Non-pigmented ciliary epithelial cell (primary cell): ENCODE measurements at places on chromosomes 12 and 14.

DNA sequence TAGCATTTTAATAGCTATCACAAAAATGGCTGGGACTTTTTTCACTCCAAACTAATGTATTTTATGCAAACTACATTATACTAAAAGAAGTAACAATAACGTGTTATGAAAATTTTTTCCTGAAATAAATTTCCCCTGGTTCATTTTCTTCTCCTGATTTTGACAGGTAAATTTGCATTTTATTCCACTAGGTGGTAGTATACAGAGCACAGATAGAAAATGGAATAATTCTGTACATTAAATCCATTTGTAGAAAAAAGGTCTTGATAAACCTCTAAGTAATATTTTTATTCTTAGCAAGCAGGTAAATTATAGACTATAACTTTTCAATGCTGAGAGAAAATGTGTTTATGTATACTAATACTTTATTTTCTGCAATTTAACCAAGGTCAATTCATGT, 96.5 kb downstream of the BCAT1 start:
- DNase-seq, result no peak

GRCh38 chr14:78282437-78282836, 112.3 kb downstream of the NRXN3 start:
- no peak for DNase-seq

DNA sequence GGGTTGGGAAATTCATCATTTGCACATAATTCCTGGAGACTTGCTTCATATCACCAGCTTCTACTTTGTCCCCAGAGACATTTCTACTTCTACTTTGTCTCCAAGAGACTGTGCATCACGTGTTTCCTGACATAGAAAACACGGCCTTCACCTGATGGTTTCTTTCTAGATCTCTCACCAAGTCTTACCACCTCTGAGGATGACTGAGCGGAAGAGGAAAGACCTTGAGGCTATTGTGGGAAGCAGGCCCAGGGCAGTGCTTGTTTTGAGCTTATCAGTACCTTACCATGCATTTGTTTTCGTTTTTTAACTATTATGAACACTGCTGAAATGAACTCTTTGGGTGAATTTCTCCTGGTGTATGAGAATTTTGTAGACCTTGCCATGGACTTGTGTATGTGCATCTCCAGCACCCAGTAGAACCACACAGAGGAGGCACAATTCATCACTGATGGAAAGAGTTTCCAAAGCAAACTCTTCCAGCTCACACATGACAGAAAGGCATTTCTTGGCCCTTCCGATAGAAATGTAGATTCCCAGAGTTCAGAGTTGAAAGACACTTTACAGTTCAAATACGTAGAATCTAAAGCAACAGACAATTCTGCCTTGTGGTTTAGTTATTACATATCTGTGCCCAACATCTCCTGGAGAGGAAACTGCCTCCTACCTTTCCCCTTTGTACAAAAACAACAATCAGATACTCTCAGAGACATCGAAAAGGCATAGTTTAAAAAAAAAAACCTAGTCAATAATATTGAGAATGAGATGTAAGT, 434.7 kb downstream of the FUT8 start:
- DNase-seq, result no peak

DNA sequence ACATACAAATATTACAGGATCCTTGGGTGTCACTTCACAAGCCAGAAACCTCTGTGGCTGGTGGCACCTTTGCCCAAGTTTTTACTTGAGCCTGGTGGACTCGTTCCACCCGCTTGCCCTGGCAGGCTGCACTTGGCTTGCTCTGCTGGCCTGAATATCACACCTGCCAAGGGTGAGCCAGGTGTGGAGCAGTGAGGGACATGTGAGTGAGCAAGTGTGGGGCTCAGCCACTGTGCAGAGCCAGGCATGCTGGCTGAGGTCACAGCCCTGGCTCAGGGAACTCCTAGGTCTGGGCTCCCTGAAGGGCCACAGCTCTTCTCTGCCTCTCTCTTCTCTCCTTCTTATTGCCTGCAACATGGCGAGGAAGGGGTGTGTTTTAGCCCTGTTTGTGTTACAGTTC, 82.0 kb downstream of the SLC16A7 start:
- DNase-seq, result no peak

DNA sequence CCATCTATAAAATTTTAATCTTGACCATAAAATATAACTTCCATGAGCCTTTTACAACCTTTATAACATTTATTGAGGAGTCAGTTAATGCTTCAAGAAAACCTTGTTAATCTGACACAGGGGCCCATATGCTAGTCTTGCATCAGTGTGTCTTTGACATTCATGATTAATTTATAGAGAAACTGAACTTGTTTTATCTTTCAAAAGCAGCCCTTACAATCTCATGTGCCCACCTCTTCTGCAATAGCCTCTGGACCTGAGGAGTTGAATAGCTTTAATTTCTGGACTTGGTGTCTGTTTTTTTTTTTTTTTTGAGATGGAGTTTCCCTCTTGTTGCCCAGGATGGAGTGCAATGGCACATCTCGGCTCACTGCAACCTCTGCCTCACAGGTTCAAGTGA, 8.6 kb upstream of the LPCAT3 start:
- no peak for DNase-seq

- no peak for DNase-seq
These were observed 594.7 kb downstream of the CCER1 start for GRCh38 chr12:90360300-90360699.

DNA sequence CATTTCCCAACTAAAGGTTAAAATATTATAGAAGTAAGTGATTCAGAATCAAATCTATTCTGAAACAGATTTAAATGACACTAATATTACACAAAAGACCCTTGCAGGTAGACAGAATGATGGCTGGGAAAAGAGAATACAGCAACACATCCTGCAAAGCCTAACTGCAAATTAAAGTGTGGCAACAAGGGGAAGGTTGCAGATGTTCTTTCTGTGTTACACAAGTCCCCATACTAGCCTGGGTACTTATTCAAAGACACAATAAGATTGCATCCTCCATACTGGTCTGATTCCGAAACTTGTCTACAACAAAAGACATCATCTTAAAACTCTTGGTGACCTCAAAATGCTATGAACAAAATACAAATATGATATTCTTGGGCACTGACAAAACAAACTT, 50.5 kb downstream of the R3HDM2 start:
- DNase-seq, result no peak

DNA sequence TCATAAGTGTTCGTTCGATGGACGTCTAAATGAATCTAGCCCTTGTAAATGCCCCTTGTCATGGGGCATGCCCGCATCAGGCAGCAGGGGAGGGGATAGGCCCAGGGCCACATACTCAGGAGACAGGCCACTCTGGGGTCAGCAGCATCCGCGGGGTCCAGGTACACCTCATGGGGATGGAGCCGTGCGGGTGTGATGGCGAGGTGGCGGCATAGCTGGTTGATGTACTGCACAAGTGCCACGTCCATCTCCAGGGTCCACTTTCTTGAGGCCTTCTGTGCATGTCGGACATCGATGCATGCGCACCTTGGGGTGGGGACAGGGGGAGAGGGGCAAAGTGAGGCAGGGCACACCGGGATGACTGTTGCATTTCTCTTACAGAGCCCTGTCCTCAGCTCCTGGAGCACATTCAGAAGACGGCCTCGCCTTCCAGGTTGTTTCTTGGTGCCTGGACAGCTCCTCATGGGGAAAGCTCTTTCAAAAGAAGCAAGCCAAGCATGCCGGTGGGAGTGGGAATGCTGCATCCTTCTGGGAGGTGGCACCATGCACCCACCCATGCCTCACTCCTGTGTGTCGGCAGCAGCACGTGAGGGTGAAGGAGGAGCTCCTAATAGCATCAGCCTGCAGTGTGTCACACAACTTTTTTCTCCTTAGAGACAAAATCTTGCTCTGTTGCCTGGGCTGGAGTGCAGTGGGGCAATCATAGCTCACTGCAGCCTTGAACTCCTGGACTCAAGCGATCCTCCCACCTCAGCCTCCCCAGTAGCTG, 47.4 kb downstream of the TRAFD1 start:
- no peak for DNase-seq

GRCh38 chr14:99132821-99133635, 139.0 kb downstream of the BCL11B start:
- DNase-seq, result no peak

GRCh38 chr14:25007832-25008231, 42.1 kb downstream of the STXBP6 start:
- no peak for DNase-seq

DNA sequence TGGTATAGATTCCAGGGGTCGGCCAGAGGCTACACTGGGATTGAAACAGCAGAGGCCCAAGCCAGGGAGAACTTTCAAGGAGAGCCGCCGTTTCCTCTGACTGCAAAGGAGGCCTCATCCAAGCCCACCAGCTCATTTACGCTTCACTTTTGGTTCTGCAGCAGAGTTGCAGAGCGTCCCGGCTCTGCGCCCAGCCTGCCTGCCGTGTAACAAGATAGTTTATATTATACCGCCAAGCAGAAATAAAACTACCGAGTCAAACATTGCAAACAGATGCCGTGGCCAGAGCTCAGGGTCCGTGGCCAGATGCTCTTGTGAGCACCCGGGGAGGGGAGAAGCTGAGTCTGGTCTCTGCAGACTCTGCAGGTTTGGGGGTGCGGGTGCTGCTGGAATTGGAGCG, 60.7 kb upstream of the TBX3 start:
- DNase-seq, result no peak

DNA sequence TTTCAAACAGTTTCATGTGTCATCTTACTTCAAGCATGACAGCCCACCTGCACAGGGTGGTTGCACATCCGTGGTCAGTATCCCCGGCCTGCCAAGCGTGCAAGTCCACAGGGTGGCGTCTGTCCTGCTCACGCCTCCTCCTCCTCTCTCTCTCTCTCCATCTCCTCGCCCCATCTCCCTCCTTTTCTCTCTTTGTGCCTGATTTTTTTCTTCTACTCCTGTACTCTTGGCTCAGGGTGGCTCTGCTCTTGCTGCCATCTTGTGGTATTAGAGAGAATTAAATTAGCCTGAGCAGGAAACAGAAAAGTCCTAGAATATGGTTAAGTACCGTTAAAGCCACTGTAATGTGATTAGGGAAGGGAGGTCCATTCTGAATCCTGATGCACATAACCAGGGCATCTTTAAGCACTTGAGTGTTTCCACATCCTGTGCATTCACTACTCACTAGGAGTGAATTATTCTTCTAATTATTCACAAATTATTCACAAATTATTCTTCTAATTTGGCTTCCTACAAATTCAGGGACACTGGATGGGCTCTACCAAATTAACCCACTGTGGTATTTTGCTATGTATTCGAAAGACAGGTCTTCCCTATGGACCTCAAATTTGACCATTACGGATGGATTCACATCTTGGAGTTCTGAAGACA, 25.5 kb upstream of the DTX1 start:
- peak; percentile 24 for DNase-seq

DNA sequence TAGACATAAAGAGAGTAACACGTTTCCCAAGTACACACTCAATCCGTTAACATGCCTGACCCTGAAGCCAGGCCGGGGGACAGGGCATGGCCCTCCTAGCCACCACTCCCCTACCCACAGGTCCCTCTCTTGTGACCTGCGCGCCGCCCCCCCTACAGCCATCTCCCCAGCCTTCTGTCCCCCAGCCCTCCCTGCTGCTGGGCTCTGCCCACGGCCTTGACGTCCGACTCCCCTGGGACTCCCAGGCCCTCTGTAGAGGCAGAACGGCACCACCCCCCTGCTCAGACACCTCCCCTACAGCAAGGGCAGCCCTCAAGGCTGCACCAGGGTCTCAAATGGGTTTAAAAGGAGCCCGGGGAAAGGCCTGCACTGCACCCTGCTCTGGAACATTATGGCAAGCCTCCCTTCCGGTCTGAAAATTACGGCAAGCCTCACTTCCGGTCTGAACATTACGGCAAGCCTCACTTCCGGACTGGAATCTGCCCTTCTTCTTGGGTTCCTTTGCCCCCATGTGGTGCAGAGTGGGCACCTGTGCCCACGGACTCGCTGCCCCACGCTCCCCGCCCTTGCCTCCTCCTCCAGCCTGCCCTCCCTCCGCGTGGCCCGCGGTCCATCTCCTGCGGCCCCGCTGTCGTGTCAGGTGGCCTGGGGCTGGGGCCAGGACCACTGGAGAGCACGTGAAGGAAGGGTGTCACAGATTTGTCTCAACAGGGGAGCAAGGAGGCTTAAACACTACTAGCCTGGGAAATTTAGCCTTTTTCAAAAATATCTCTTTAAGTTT, 77.6 kb downstream of the MOK start:
- no peak for DNase-seq

DNA sequence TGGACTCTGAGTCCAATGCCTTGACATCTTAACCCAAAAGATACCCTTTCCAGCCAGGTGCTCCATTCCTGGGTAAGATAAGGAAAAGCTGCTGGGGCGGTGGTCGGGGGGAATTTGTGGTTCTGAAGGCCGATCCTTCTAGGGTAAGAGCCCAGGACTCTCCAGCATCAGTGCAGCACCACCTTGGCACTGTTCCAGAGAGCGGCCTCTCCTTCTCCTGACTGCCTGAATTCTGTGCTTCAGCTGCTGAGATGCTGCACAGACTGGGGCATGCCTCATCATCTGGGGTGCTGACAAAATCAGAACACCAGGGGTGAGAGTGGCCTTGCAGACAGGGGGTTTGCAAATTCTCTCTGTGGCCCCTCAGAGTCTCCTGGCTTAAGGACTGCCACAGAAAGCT, 87.5 kb downstream of the SPTB start:
- no peak for DNase-seq

- no peak for DNase-seq
These were observed 267.6 kb upstream of the OR4E1 start for GRCh38 chr14:21940887-21941856.

- DNase-seq, result no peak
These were observed 233.6 kb upstream of the ARHGAP5 start for GRCh38 chr14:31843361-31844091.

- no peak for DNase-seq
These were observed 80.7 kb downstream of the TTC9 start for GRCh38 chr14:70722418-70722817.

- no peak for DNase-seq
These were observed 72.7 kb downstream of the SAMD4A start for GRCh38 chr14:54639611-54640010.

DNA sequence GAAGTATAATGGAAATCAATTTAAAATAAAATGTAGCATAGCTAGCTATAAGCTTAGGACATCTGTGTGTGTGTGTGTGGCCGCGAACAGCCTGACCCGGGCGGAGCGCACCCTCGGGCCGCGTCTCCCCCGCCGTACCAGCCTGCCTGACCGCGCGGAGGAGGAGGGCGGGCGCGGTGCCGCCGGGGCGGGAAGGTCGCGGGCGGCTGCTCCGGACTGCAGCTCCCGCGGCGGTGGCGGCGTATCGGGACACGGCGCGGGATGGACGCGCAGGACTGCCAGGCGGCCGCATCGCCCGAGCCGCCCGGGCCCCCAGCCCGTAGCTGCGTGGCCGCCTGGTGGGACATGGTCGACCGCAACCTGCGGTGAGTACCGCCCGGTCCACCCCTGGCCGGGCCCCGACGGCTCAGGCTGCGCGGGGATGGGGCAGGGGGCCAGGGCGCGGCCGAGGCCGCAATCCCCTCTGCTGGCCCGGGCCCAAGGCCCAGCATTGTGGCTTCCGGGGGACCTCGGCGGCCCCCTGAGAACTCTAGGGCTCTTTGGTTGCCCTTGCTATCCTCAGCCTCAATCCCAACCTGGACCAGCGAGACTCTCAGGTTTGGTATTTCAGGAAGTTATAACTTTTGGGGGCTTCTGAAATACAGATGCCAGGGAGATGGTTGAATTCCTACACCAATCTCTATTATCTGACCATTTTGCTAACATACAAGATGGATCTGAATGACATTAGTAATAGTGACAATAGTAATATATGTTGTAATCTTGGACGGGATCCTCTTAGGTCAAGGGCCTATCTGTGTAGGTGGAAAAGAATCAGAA, at the start of gene ABHD12B:
Gene ABHD12B, plus strand, starts transcription at position 140 of the 819 bp plus-strand sequence. Its CDS starts 122 bp downstream, at position 262.
- DNase-seq, result no peak

- no peak for DNase-seq
These were observed 52.3 kb upstream of the FUT8 start for GRCh38 chr14:65360144-65360784.

- DNase-seq, result no peak
These were observed 55.1 kb upstream of the CMKLR1 start for GRCh38 chr12:108394196-108394595.

- no peak for DNase-seq
These were observed 811 bp downstream of the TMCC3 start for GRCh38 chr12:94649349-94650142.
